ENCODE measurements at places on chromosomes 2 and 18.

- no peak for DNase-seq
Measured at GRCh38 chr2:128416109-128416785, 97.6 kb upstream of the HS6ST1 start.

GRCh38 chr2:241179899-241180298 is 8.6 kb upstream of the ANO7 start:
- DNase-seq, result no peak

GRCh38 chr2:199509403-199509802 is 51.7 kb upstream of the SATB2 start:
- DNase-seq, result no peak

DNA sequence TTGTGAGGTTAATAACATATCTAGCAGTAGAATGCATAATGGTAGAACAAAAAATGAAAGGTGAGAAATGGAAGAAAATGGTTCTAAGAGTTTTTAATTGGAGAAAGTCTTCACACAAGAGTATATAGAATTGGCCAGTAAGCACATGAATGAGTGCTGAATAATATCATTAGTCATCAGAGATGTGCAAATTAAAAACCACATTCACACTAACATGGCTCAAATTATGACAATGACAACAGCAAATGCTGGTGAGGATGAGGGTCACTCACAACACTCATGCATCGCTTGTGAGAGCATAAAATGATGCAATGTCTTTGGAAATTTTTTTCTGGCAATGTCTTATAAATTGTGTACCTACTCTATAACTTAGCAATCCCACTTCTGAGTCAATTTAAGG is 1355.4 kb upstream of the ACVR2A start:
- DNase-seq, result no peak

- no peak for DNase-seq
Measured at GRCh38 chr2:150212722-150213171, 274.7 kb downstream of the RND3 start.

DNA sequence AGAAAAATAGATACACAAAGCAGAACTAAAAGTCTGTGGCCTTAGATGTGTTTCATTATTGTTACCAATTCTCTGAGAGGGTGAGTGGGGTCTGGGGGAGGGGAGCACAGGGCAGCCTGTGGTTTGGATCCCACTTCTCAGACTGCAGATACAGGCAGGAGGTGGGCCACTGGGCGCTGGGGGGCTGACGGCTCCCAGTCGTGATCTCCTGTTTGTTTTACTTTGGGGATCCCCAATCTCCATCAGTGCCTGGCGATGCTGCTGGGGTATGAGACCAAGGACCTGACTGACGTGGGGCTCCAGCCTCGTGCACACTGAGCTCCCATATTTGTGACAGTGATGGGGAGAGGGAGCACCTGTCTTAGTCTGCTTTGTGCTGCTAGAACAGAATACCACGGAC is 54.9 kb downstream of the EDAR start:
- DNase-seq, result no peak

- peak; percentile 18 for DNase-seq
Measured at GRCh38 chr2:159797543-159798375, at the start of gene CD302. Gene CD302 (minus strand): TSS chr2:159798208. CDS start chr2:159798198, 10 bp downstream.

- DNase-seq, result no peak
Measured at GRCh38 chr18:40874233-40874632, 1080.8 kb upstream of the PIK3C3 start.

DNA sequence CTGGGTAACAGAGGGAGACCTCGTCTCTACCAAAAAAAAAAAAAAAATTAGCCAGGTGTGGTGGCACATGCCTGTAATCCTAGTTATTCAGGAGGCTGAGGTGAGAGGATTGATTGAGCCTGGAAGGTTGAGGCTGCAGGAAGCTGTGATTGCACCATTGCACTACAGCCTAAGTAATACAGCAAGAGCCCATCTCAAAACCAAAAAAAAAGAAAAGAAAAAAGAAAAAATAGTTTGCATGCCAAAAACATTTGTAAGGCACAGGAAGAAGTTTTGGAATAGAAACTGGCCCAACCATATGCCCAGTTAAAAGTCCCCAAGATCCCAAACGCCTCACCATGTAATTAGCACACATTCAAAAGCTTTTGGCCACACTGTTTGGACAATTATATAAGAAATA is 13.4 kb upstream of the ACOXL start:
- no peak for DNase-seq

GRCh38 chr2:159322419-159322818 is 35.9 kb upstream of the WDSUB1 start:
- DNase-seq, result no peak

All from activated gamma-delta T cell treated with Interleukin-2 at 50 U/mL for 16 hours (primary cell).